Activated gamma-delta T cell (primary cell): ENCODE measurements at places on chromosomes 2 and 18.

GRCh38 chr2:119174216-119174992 is 15.9 kb upstream of the C1QL2 start:
- no peak for DNase-seq

- DNase-seq: no peak
These were observed 780.0 kb upstream of the SALL3 start for GRCh38 chr18:78199611-78200010.

DNA sequence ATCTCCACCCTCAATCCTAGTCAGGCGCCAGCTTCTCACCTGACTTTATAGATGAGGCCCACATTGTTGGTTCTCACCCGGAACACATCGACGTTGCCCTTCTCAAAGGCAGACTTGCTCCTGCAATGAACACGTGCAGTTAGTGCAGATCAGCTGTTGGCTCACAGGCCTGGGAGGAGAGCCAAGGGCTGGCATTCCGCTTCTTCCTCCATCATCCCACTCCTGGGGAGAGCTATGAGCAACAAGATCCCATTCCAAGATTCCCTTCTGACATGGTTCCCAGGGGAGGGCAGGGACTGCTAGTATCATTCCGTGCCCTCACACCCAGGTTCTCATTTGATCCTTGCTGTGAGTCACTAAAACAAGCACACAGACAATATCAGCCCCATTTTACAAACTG is 15.1 kb downstream of the LOXHD1 start:
- DNase-seq: no peak

- DNase-seq: no peak
These were observed 481.9 kb downstream of the TMX3 start for GRCh38 chr18:68233018-68233417.

- DNase-seq: no peak
These were observed 128.3 kb downstream of the DNER start for GRCh38 chr2:229586012-229586411.

DNA sequence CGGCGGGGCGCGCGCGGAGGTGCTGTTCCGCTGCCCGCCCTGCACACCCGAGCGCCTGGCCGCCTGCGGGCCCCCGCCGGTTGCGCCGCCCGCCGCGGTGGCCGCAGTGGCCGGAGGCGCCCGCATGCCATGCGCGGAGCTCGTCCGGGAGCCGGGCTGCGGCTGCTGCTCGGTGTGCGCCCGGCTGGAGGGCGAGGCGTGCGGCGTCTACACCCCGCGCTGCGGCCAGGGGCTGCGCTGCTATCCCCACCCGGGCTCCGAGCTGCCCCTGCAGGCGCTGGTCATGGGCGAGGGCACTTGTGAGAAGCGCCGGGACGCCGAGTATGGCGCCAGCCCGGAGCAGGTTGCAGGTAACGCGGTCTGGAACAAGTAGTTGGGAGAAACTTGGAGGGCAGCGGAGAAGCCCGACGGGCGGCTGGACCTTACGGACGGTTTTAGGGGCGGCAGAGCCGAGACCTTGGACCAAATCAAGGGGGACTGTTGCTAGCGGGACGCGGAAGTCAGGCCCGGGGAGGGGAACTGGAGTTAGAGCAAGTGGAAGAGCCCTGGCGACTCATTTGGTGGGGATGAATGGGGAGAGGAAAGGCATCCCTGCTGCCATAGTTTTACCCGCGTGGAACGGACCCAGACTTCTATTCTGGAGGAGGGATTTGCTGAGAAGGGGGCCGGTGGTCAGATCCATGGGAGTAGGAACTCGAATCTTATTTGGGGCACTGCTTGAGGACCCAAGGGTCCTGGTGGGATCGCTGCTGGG is 573 bp downstream of the IGFBP2 start:
- DNase-seq: no peak

DNA sequence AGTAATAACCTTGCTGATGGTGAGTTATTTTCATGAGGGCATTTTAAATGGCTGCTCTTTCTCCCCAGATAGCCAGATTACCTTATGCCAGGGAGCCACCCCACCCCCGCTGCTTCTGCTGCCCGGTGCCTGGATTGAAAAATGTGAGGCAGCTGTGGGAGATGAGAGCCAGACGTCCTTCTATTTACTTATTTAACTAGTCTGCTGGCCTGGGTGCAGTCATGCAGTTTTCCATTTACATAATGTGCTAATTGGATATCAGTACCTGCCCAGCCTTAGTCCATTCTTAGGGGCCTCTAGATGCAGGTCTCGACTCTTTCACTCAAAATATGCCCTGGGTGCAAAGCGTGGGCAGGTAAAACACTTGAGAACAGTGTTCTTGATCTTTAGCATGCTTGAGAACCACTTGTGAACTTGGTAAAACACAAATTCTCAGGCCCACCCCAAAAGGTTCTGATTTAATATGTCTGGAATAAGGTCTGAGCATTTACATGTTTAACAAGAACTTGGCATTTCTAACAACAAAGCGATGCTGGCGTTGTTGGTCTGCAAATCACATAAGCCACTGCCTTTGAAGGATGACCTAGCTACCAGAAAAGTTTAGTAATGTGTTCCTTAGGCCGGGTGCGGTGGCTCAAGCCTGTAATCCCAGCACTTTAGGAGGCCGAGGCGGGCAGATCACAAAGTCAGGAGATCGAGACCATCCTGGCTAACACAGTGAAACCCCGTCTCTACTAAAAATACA is 154.3 kb downstream of the NRP2 start:
- DNase-seq: no peak

DNA sequence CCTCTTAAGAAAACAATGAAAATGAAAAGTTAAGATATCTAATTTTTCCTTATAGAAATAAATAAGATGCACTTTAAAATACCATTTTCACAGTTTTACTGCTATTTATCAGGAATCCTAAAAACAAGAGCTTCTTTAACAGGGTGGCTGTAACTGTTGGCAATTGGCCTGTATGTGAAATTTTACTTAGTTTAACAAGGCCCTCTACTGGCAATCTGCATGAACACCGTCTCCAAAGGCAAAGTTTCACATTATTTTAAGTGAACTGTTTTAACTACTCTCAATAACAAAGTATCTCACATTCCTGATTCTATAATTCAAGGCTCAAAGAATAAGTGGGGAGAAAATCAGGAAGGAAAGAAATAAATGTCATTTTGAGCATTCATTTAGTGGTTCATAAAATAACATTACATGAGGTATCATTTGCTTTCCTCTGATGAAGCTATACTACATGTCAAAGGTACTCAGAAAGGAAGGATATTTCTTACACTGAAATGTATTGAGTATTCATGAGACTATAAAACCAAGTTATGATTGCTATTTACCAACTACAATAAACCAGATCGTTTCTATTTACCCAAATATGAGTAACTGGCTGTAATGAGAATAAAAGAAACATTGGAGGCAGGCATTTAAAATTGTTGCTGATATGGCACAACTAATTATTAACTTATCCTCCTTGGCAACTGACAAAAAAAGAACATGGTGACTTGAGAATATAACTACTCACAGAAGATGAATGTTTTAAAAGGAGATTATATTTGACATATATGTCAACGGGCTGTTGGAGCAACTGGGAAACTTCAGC is 7.0 kb downstream of the NCKAP5 start:
- DNase-seq: no peak

- no peak for DNase-seq
These were observed 673.4 kb downstream of the SLC4A3 start for GRCh38 chr2:220300806-220301205.

DNA sequence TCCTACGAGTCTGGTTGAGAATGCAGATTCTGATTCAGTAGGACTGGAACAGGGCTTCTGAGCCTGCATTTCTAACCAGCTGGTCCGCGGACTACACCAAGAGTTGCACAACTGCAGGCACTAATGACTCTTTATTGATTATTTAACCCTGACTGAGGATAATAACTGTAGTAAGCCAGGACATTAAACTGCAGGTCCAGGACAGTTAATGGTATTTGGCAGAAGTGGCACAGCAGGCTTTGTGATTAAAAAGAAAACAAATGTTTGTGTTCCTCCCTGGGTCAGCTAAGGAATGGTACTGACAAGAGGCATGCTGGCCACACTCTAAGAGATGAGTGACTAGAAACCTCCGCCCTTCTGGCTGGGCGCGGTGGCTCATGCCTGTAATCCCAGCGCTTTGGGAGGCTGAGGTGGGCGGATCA is 59.4 kb downstream of the ALPK2 start:
- no peak for DNase-seq

- no peak for DNase-seq
These were observed 59.2 kb downstream of the RPL37A start for GRCh38 chr2:216557820-216558219.

GRCh38 chr2:159879051-159879604 is 81.1 kb upstream of the CD302 start:
- no peak for DNase-seq

DNA sequence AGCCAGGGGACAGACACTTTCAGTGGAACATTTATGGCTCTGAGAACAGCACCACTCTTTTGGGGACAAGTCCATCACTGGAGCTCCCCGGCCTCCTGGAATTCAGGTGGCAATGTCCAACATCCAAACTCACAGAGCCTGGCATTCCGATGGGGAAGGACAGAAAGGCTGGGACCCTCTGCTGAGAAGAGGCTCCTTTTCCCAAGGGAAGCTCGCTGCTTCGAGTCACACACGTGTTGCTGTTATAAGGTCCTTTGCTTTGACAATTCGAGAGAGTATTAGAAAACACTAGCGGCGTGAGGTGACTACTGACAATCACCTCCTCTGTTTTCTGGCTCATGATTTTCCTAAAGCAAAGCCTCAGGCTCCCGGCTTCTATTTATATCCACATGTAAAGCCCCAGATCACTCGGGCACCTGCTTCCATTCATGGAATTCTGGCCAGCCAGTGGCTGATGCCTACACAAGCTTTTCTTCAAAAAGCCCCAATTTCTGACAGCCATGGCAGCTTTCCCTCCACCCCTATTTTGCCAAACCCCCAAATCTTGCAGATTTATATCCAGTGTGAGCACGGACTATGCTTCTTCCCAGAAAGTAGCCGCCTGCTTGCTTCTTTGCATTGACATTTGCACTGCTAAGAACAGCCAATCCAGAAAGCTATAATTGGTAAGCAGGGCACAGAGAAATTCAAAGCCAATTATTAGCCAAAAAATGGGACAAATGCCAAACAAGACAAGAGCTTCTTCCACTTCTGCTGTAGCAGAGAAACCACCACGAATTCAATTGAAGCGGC is 67.3 kb downstream of the NDUFA10 start:
- DNase-seq: no peak

DNA sequence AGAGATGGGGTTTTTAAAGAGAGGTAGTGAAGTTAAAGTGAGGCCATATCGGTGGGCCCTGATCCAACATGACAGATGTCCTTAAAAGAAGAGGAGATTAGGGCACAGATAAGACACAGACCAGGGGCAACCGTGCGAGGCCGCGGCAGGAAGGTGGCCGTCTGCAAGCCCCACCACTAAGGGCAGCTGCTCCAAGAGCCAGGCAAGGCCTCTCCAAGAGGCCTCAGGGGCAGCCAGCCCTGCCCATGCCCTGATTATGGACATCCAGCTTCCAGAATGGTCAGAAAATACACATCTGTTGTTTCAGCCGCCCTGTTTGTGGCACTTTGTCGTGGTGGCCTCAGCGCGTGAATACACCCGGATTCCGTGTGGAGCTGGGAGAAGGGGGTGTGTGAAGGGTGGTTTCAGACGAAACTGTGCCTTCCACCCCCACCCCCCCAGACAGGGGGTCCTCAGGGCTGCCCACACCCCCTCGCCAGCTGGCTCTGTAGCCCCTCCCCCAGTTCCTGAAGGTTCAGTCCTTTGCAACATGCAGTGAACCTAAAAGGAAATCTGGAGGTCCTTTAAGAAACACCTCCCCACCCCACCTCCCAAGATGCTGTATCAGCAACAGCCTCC is 74.1 kb upstream of the SMAD7 start:
- no peak for DNase-seq

GRCh38 chr2:109659396-109660045 is 45.4 kb downstream of the SOWAHC start:
- DNase-seq: no peak

- no peak for DNase-seq
These were observed 97.4 kb upstream of the ID2 start for GRCh38 chr2:8584174-8585066.

DNA sequence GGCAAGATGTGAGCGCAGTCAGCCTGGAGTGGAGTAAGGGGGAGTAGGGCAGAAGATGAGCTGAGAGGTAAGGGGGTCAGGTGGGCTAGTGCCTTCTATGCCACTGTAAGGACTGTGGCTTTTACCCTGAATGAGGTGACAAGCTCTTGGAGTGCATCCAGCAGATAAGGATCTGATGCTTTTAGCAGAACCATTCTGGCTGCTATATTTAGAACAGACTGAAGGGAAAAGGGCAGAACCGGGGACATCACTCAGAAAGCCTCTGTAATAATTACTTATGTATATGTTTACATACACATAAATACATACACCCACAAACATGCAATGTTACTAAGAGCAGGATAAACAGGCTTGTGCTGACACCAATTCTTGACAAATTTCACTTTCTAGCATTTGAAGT is 124.8 kb downstream of the DTNB start:
- no peak for DNase-seq

GRCh38 chr2:1498176-1498575 is 84.9 kb downstream of the TPO start:
- DNase-seq: no peak

- no peak for DNase-seq
These were observed 5.7 kb upstream of the MBP start for GRCh38 chr18:77138270-77138669.

DNA sequence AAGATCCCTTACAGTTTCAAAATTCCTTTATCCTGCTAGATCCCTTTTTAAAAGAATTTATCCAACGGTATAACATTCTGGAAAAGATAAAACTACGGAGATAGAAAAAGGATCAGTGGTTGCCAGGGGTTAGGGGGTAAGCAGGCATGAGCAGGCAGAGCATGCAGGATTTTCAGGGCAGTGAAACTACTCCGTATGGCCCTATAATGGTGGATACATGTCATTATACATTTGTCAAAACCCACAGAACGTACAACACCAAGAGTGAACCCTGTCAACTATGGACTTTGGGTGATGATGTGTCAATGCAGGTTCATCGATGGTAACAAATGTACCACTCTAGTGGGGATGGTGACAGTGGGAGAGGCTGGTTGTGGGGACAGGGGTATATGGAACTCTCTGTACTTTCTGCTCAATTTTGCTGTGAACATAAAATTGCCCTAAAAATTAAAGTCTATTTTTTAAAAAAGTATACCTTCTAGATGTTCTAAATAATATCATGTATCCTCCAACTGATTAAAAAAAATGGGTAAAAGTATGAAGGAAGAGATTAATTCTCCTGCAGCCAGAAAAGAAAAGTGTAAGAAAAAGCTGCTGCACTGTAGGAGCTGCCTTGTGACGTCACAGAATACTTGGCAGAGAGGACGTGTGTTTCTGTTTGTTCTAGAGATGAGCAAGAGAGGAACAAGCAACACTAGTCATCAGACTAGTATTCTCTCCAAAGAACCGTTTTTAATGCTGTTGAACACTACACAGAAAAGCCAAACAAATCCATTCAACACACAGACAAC is 23.6 kb downstream of the ANKRD44 start:
- DNase-seq: no peak
